ENCODE measurements at places on chromosomes 7 and 10. TPM values are rescaled to one million over a fixed set of nuclear protein-coding genes. Genes with fewer than 3 reads are reported as not detected.

DNA sequence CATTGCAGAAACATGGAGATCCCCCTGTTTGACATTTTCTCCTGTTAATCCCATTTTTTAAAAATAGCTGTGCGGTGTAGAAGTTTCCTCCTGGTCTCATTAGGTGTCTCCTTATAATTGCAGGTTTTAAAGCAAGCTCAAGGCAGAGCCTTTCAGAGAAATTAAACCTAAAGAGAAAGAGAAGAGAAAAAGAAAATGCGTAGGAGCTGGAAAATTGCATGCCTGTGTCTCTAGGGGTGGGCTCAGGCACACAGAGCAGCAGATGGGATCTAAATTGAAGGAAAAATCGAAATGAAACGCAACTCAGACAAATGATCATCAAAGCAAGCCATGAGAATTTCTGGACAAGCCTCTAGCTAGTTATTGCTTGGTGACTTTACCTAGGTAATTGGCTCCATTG, 40.1 kb downstream of the GPR26 start:
- no peaks in the 10 kb centered on the region for H3K36me3 ChIP-seq
- DNase-seq, result no peak
- no peak overlapping the region for H3K27ac ChIP-seq

DNA sequence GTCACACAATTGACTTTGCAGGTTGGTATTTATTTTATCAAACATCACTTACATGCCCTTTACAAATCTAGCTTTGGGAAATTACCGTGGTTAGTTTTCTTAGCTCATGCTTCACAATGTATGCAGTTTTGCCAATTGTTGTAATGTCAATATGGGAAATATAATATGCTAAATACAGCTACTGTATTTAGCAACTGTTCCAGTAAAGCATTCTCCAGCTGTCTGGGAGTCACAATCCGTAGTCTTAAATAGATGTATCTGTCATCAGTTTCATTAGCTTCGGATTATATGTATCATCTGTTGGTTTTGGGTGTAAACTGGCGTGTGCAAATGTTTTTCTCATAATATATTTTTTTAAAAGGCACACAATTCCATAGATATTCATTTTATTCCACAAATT, 19.4 kb upstream of the AHR start:
- peaks cover 22% of the 10 kb centered on the region for H3K36me3 ChIP-seq
- no peak overlapping the region for H3K27ac ChIP-seq
- peaks cover 15% of the 10 kb centered on the region for H3K4me1 ChIP-seq
- no peaks in the 10 kb centered on the region for H3K27me3 ChIP-seq

- H3K27ac ChIP-seq, result peak overlapping the region; percentile 52
- H3K4me1 ChIP-seq, result no peaks in the 10 kb centered on the region
- no peaks in the 10 kb centered on the region for H3K27me3 ChIP-seq
- DNase-seq, result no peak
- H3K36me3 ChIP-seq, result peaks cover 2% of the 10 kb centered on the region
- H3K4me3 ChIP-seq, result no peak overlapping the region
Observed at GRCh38 chr10:80171248-80171660, 34.1 kb downstream of the ANXA11 start.

DNA sequence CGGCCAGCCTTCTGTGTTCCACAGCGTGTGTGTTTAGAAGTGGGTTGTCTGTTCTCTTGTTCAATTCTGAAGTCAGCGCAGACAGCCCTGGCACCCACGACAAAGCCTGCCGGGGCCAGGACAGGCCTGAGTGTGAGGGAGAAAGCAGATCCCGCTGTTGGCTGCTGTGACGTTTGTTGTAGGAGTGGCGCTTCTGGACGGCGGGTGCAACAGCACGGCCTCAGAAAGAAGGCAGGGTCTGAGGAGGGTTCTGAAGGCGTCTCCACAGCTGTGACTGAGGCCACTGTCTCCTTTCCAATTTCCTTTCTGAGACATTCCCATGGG, 76.2 kb downstream of the VIPR2 start:
- H3K27ac ChIP-seq, result no peak overlapping the region
- no peaks in the 10 kb centered on the region for H3K36me3 ChIP-seq
- H3K4me1 ChIP-seq, result peaks cover 12% of the 10 kb centered on the region

DNA sequence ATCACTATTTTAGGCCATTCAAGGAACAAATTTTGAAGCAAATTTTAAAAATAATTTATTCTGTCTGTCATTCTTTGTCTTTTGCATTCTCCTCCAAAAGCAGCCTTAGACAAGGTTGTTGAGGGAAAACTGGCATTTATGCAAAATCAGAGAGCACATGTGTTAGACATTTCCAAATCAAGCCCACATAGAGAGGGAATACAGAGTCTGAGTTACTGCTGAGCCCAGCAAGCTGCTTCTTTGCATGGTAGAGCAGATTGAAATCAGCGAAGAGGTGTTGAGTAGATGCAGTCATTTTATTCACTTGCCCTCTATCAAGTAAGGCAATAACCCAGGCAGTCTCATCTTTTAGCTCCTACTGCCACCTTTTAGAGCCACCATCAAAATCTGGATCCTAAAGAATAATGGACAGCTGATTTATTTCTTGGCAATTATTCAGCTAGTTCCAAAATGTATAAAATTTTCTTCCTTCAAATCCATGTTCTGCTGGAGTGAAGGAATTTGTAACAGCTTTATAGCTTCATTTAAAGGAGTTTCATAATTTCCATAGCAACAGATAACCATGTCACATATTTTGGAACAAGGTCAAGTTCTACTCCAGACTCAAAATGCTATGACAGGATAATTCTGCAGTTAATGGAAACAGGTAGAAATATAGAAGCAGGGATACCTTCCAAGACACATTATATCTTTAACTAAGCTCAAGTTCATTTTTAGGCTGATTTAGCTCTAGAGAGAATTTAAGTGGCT, 7.3 kb upstream of the PCDH15 start:
- no peak for DNase-seq
- H3K4me3 ChIP-seq, result no peak overlapping the region
- H3K27me3 ChIP-seq, result no peaks in the 10 kb centered on the region
- H3K27ac ChIP-seq, result no peak overlapping the region

The PVRIG gene
- 86.2 TPM for total RNA-seq

The SPDYE5 gene
- total RNA-seq, result not detected

All from activated naive CD8-positive, alpha-beta T cell treated with anti-CD3 and anti-CD28 coated beads, Interleukin-2, amount 10 ng/mL, durations not matched to agents 7 days and 5 days (primary cell).